Activated T-cell treated with anti-CD3 and anti-CD28 coated beads, Interleukin-2, amount 50 U/mL, for 48 hours (primary cell): ENCODE measurements at places on chromosomes 2 and 18.

- no peak for DNase-seq
Measured at GRCh38 chr18:6210349-6211173, 204.2 kb downstream of the L3MBTL4 start.

GRCh38 chr18:29644276-29644675 is 1398.3 kb downstream of the DSC3 start:
- DNase-seq: no peak

DNA sequence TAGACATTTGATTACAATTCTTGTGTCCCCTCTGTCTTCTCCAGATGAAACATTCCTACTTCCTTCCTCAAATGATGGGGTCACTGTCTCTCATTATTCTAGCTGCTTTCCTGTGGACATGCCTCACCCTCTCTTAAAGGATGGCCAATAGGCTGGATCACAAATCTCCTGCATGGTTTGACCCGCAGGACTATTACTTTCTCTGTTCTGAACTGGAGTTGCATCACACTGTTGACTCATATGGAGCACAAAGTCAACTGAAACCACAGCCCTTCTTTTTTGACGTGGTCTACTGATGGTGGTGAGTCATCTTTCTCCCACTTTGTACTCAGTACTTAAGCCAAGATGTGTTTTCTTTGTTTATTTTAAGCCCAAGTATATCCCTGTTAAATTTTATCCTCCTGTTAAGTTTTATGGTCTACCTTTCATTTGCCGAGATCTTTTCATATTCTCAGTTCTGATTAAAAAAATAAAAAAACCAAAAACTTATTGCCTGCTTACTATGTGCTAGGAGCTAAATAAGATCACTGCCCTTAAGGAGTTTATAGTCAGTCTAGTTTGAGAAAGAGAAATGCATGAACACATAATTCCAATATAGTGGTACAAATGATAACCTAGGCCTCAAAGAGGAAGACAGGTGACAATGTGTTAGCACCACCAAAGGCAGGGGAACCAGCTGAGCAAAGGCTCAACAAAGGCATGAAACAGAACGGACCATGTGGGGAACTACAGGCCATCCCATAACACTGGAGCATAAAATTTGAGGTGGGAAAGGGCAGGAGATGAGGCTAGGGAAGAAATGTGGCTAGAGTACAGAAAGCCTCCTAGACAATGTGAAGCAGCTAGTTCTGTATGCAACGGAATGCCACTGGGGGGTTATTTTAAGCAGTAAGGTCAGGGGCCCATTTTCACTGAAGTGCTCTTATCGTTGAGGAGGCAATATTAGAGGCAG is 67.6 kb upstream of the ZFP36L2 start:
- peak; percentile 52 for DNase-seq

GRCh38 chr18:71846716-71847115 is 697.4 kb downstream of the CBLN2 start:
- no peak for DNase-seq

GRCh38 chr2:228575897-228576296 is 394.4 kb upstream of the SPHKAP start:
- DNase-seq: no peak

GRCh38 chr2:55063713-55064323 is 13.6 kb upstream of the RTN4 start:
- DNase-seq: no peak

GRCh38 chr2:80303909-80304837 is at the start of gene LRRTM1:
Gene LRRTM1, minus strand, starts transcription at chr2:80304752. Its CDS starts 933 bp downstream, at chr2:80303819.
- no peak for DNase-seq

DNA sequence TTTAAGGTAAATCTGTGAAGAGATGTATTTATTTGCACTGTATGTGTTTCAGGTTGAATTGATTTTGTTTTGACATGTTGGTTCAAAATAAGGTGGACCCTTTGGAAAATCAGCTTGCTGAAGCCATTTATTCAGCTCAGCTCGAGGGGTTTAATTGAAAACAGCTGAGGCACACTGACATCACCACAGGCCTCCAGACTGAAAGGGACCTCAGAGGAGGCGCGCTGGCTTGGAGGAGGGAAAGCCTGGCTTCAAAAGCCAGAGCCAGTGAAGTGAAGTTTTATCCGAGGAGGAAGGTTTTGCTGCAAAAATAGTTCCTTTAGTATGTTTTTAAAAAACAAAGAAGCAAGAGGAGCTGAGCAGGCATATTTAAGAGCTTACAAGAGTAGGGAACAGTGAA is 26.9 kb upstream of the DNMT3A start:
- no peak for DNase-seq

- no peak for DNase-seq
Measured at GRCh38 chr18:76955524-76956170, 133.3 kb downstream of the ZNF236 start.

DNA sequence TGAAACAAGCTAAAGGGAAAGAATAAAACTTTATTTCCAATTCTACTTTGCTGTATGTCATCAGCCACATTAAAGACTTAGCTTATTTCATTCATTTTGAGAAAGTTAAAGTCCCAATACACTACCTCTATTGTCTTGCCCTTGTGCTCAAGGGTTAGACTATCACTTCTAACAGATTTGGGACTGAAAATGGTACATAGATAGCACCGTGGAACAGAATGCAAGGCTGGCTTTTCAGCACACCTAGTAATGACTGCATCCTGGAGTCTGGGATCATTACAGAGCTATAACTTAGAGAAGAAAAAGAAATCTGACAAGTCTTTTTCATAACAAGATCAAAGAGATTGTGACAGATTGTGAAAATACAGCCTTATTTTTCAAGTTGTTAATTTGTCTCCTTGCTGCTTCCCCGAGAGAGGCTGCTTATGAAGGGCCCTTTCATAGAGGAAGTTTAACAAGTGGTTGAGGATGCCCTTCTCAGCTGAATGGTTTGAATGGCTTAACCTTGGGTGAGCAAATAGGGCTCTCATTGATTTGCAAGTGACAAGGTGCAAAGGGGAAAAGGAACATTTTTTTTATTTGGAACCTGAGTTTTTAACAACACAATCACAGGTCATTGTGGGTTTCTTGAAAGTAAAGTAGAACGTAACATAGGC is 371.8 kb downstream of the EPHA4 start:
- no peak for DNase-seq

GRCh38 chr2:59012971-59013370 is 771.8 kb upstream of the FANCL start:
- no peak for DNase-seq

GRCh38 chr2:216987252-216987821 is 127.5 kb upstream of the TNP1 start:
- DNase-seq: no peak

DNA sequence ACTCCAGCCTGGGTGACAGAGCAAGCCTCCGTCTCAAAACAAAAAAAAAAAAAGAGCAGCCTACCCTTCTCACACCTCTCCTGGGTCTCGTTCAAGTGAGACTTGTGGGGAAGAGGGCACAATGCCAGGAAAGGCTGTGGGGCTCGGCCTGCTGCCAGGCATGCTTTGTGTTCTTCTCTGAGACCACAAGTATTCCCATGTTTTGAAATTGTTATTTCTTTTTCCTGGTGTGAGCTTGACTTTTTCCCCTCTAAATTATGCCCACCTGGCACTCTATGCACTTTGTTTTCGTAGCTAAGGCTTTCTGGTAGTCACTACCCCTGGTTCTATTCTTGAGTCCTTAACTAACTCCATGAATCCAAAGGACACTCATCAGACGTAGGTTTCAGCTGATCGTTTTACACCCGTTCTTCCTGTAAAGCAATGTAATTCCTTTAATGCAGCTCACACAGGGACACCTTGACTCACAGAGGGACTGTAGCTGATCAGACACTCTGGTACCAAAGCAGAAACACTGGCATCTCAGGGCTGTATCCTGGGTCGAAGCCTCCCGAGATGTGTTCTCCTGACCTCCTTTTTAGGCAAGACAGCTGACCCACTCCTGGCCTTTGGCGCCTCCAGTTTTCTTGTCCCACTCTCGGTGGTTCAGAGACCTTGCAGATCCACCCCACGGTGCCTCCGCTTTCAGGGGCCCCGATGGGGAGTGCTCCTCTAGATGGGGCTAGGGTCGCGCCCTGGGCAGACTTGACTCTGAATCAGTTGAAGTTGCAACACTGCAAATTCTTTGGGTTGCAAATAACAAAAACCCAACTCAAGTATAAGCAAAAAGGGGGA is 193.3 kb upstream of the AGAP1 start:
- no peak for DNase-seq

GRCh38 chr2:173326806-173327205 is 27.9 kb upstream of the CDCA7 start:
- no peak for DNase-seq

DNA sequence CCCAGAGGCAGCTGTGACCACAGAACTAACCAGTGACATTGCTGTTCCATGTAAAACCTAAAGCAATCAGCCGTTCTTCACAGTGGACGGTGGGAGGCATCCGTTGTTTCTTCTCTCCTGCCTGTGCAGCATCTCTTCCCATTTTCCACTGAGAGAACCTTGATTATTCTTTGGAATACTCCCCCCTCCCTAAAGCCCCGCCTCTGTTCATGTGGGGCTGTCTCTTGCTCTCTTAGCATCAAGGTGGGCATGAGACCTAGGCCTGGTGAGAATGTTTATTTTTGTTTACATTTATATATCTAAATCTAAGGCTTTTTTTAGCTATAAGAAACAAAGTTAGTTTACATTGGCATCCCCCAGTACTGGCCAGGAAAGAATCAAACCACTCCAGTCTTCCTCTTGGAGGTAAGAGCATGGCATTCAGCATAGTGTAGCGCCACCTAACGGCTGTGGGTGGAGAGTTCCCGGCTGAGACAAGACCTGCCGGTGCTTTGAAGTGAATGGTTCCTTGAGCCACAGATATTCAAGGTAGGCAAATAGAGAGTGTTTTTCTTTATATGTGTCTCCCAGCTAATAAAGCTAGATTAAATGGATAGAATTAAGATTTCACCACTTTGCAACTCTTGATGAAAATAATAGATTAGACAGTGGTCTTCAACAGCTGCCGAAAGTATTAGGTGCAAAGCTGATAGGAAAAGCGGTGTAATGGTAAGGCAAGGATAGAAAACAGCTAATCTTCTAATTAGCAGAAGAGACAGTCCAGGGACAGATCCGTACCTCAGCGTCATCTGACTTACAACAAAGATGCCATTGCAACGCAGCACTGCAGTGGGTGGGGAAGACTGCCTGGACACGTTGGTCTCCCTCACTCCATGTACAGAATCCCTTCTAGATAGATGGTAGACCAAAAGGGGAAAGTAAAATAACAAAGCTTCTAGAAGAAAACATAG is 219.6 kb upstream of the RAB12 start:
- peak; percentile 35 for DNase-seq

GRCh38 chr2:58466804-58467203 is 225.7 kb upstream of the FANCL start:
- DNase-seq: no peak

DNA sequence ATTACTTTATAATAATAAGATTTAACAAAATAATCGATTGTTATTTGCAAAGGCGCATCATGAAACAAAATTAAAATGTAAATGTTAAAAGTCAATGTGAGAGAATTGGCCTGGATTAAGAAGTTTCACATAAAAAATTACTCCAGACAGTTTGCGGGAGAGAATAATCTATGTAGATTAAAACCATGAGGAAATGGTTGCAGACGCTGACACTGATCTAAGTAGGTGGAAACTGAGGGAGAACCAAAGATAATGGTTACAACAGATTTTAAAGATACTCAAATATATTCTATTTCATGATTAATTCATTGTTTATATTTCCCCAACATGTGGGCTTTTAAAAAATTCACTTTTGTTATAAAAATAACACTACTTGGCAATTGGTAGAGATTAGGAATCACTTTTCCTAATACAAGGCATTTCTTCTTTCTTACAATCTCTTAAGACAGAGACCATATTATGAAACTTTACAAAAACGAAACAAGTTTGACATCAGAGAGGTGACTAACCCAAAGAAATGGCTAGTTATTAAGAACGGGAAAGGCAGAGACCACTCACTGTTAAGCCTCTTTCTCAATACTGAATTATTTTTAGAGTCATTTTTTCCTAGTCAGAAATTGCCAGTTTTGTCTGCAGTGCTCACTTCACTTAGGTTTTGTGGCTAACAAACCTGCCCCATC is 1.6 kb downstream of the KANSL1L start:
- DNase-seq: no peak

DNA sequence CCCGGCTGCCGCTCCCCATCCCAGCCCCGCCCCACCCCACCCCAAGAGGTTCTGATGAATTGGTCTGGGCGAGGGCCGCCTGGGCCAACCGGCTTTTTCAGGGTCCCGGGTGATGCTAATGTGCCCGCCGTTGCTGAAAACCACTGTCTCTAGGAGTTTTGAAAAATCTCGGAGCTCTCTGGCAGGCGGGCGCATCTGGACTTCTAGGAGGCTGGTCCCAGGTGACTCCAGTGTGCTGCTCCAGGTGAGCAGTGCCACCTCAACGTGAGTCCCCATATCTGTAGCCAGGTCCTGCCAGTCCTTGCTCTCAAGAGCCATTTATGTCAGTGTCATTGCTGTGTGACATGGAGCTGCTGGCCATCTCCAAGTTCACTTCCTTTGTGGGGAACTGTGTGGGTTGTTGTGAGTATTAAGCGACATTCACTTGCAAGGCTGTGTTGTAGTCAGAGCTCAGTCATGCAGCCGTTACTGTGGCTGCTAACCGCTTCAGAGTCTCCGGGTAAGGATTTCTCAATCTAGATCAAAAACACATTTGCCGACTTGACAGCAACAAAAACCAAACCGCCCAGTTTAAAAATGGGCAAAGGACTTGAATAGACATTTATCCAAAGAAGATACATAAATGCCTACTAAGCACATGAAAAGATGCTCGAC is at the start of gene RFX8:
Gene RFX8 (minus strand): TSS at position 382 of the 654 bp plus-strand sequence. CDS start 8,264 bp downstream, outside the sequence.
- DNase-seq: peak; percentile 72

- DNase-seq: no peak
Measured at GRCh38 chr2:209564816-209565215, 141.0 kb downstream of the MAP2 start.

DNA sequence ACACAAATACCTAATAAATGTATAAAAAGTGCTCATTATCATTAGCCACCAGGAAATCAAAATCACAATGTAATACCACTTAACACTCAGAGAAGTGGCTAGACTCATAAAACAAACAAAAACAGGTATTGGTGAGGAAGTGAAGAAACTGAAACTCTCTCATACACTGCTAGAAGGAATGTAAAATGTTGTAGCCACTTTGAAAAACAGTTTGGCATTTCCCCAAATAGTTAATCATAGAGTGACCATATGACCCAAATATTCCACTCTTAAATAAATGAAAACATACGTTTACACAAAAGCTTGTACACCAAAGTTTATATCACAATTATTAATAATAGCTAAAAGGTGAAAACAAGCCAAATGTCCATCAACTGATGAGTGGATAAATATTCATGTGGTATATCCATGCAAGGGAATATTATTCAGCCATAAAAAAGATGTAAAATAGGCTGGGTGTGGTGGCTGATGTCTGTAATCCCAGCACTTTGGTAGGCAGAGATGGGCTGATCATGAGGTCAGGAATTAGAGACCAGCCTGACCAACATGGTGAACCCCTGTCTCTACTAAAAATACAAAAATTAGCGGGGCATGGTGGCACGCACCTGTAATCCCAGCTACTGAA is 86.2 kb upstream of the COL5A2 start:
- DNase-seq: no peak
